ENCODE measurements at places on chromosomes 11 and 22. TPM values are rescaled to one million over a fixed set of nuclear protein-coding genes. Genes with fewer than 3 reads are reported as not detected.

The APOL4 gene
- not detected for total RNA-seq

The SLC6A5 gene
- not detected for total RNA-seq

The NPTXR gene
- 12.2 TPM for total RNA-seq

The TMEM41B gene
- 25.8 TPM for total RNA-seq

The ILK gene
- total RNA-seq: 124 TPM

The GPR83 gene
- total RNA-seq: 0.06 TPM

The A4GALT gene
- 16.4 TPM for total RNA-seq

The SLC1A2 gene
- 0.10 TPM for total RNA-seq

The ABCC8 gene
- 1.4 TPM for total RNA-seq

The TSKU gene
- 202 TPM for total RNA-seq

The TYMP gene
- total RNA-seq: 21.2 TPM

The OR1S1 gene
- not detected for total RNA-seq

The OR5P2 gene
- not detected for total RNA-seq

The TSG101 gene
- 92.9 TPM for total RNA-seq

The SAA4 gene
- not detected for total RNA-seq

The PKP3 gene
- total RNA-seq: 34.0 TPM

The MN1 gene
- 3.0 TPM for total RNA-seq

The PNPLA5 gene
- not detected for total RNA-seq

The NXPE1 gene
- total RNA-seq: not detected

The FAM83F gene
- total RNA-seq: not detected

The DNAJB13 gene
- total RNA-seq: not detected

The PRAME gene
- 113 TPM for total RNA-seq

The ISX gene
- total RNA-seq: not detected

The CRYBB2 gene
- 0.23 TPM for total RNA-seq

The IGLL1 gene
- not detected for total RNA-seq

The WT1 gene
- 5.9 TPM for total RNA-seq

The SESN3 gene
- 0.16 TPM for total RNA-seq

The B3GAT1 gene
- total RNA-seq: not detected

Data from A549 treated with CpdA at 1 μM for 4 hours (cell line).